ENCODE measurements at places on chromosomes 6 and 20. TPM values are rescaled to one million over a fixed set of nuclear protein-coding genes. Genes with fewer than 3 reads are reported as not detected.

GRCh38 chr6:75266716-75267291 lies 17.8 kb downstream of the TMEM30A start:
- DNase-seq = no peak

GRCh38 chr6:126133984-126134383 lies 147.6 kb downstream of the TRMT11 start:
- DNase-seq = no peak

- no peak for DNase-seq
Observed at GRCh38 chr6:133314947-133315346, 73.8 kb downstream of the EYA4 start.

DNA sequence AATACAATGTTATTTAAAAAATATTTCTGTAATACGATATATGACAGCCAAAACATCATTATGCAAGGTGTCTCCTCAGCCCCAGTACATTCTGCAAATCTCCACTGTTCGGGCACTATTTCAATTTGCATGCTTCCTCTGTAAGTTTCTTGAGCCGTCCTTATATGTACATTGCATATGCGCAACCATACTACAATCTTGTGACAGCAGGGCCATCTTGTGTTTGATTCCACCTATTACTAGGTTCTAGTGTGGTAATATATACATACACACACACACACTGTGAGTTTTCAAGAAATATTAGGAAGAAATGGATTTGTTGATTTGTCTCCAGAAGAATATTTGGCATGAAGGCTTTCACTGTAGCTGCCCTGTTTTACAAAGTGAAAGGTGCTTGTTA lies 9.8 kb downstream of the LYRM4 start:
- peak; percentile 17 for DNase-seq

DNA sequence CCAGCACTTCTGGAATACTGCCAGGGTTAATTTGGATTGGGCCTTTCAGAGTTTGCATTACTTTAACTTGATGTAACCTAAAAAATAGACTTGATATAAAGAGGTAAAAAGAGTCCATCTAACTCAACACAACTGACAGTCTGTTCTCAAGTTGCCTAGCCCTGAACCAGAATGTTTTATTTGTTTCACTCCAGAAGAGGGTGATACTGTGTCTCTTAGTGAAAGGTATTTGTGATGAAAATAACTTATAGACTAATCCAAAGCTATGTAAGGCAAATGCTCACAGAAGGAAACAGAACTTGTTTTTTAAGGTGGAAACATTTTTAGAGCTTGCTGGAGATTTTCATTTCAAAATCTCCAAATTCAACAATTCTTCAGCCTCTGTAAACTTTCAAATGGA lies 469.1 kb upstream of the RUNX2 start:
- DNase-seq = no peak

DNA sequence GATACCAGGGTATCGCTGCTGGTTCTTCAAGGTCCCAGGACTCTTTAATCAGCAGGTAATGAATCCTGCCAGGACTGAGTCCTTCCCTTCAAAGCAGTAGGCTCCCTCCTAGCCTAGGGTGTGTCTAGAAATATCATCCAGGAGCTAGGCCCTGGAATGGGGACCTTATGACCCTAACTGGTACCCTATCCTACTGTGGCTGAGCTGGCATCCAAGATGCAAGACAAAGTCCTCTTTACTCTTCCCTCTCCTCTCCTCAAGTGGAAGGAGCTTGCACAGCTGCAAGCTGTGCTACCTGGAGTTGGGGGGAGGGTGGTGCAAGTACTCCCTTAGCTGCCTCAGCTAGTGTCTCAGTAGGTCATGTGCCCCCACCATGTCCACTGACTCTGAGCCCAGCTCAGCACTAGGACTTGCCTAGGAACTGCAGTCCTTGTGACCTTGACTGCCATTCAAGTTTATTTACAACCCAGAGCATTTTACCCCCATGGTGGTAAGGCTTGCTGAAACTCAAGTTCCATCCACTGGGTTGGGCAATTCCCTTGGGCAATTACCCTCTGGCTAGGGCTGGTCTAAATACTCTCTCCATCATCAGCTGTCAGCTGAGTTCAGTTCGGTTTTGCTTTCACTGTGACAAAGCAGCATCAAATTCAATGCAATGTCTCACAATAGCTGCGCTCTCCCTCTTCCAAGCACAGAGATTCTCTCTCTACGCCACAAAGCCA lies 48.4 kb upstream of the TOP1 start:
- no peak for DNase-seq

GRCh38 chr6:40128127-40128526 lies 193.9 kb upstream of the MOCS1 start:
- no peak for DNase-seq

GRCh38 chr6:15689586-15690482 lies 27.0 kb upstream of the DTNBP1 start:
- DNase-seq = no peak

- DNase-seq = no peak
Observed at GRCh38 chr20:46704714-46705377, 4.6 kb upstream of the SLC2A10 start.

DNA sequence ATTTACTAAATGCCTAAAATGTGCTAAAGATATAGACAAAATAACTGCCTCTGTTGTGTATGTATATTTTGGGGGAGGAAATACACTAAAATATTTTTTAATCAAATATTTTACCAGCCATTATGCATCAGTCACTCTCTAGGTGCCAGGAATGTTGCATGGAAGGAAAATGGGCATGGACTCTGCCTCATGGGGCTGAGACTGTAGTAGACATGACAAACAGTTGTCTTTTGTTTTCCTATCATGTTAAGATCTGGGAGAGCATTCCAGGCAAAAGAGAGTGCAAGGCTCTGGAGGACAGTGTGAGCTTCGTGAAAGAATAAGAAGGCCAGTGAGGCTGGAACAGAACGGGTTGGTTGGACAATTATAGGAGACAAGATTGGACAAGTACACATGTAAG lies 26.5 kb downstream of the HLA-DOB start:
- DNase-seq = no peak

DNA sequence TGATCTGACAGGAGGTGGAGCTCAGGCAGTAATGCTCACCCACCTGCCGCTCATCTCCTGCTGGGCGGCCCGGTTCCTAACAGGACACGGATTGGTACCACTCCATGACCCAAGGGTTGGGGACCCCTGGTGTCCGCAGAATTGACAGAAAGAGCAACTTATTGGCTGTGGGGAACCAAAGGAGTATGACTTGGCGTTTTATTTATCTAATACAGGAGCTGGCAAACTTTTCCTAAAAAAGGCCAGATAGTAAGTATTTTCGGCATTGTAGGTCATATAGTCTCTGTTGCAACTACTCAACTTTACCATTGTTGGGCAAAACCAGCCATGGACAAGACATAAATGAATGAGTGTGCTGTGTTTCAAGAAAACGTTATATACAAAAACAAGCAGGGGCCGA lies 44.4 kb upstream of the TRAF3IP2 start:
- no peak for DNase-seq

GRCh38 chr20:61566691-61567090 lies 314.6 kb downstream of the CDH4 start:
- DNase-seq = no peak

- no peak for DNase-seq
Observed at GRCh38 chr6:42498473-42499128, 46.9 kb upstream of the TRERF1 start.

DNA sequence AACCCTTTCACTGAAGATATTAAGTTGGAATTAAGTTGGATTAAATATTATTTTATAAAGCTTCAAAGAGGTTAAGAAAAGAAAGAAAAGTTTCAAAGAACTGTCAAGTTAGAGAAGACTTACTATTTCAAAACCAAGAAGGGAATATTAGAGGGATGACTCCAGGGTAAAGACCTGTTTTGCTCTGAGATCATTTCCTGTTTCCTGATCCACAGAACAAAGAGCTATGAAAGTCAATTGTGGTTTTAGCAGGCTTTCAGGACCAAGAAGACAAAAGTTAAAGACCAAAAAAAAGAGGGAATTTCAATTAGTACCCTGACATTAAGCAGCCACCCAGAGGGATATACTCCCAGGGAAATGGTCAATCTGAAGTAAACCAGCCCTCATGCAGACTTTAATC lies 19.4 kb downstream of the ESF1 start:
- no peak for DNase-seq

DNA sequence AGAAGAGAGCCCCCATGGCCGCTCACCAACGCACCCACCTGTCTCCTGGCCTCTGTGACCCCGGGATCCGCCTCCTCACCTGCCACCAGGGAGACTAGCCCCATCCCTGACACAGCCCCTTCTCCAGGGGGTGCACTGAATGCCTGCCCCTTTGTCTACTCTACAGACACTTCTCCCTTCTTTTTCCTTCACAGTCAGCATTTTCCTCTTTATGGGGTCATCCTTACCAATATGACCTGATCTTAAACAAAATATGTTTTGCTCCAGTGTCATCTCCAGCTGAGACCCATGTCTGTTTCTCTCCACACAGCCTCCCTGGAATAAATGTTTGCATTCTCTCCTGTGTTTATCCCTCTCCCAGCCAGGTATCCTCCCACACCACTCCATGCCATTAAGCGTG lies 14.6 kb upstream of the CCR6 start:
- no peak for DNase-seq

- DNase-seq = no peak
Observed at GRCh38 chr6:88958842-88959241, 4.6 kb downstream of the RNGTT start.

DNA sequence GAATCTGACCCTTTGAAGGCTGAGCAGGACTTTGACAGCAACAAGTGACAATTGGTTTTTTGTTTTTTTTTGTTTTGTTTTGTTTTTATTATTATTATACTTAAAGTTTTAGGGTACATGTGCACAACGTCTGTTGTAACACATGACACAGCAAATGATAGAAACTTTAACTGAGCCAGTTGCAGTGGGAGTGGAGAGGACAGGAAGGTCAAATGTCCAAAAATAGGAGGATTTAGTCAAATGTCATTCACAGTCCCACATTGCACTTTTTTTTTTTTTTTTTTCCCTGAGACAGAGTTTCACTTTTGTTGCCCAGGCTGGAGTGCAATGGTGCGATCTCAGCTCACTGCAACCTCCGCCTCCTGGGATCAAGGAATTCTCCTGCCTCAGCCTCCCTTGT lies 223.0 kb downstream of the HIVEP2 start:
- DNase-seq = no peak

DNA sequence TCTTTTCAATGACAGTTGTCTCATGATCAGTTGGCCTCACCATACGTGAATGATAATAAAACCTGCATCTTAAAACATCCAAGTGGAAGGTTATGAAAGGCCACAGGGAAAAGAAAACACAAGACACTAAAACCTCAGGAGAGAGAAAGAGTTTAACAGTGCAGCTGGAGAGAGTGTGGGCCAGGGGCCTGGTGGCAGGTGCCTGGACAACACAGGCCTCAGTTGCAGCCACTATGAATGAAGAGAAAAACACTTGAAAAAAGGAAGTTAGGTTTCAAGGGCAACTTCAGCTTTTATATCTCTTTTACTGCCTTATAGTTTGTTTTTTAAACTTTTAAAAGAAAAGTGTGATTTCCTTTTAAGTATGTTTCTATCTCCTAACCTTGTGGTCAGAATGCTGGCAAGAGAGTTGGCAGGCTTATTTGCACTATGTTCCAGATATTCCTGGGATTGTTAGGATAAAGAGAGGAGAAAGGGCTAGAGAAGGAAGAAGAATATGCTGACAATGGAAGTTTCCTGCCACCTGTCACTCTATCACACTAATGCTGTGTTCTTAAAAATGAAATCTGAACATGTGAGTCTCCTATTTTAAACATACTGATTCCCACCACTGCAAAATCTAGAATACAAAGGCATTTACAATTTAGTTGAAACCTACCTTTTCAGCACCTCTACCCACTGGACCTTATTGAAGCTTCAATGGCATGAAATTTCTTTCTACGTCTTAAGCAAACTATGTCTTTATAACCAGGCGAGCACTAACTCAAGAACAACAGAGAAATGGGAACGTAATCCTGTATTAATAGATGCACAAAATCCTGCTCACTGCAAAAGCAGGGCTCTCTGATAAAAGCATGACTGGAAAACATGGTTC lies 222.4 kb downstream of the CD83 start:
- no peak for DNase-seq

- DNase-seq = no peak
Observed at GRCh38 chr6:32444433-32444832, 4.7 kb downstream of the HLA-DRA start.

DNA sequence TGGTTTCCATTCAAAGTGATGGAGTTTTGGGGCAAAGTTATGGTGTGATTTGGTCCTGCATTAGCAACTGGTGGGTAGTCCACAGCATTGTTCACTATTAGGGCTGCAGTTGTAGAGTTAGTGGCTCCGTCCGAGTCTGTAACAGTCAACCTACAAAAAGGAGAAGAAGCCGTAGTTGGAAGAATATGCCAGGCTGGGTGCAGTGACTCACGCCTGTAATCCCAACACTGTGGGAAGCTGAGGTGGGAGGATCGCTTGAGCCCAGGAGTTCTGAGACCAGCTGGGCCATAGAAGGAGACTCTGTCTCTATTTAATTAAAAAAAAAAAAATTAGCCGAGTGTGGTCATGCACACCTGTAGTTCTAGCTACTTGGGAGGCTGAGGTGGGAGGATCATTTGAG lies 69.5 kb downstream of the KIAA0319 start:
- no peak for DNase-seq

DNA sequence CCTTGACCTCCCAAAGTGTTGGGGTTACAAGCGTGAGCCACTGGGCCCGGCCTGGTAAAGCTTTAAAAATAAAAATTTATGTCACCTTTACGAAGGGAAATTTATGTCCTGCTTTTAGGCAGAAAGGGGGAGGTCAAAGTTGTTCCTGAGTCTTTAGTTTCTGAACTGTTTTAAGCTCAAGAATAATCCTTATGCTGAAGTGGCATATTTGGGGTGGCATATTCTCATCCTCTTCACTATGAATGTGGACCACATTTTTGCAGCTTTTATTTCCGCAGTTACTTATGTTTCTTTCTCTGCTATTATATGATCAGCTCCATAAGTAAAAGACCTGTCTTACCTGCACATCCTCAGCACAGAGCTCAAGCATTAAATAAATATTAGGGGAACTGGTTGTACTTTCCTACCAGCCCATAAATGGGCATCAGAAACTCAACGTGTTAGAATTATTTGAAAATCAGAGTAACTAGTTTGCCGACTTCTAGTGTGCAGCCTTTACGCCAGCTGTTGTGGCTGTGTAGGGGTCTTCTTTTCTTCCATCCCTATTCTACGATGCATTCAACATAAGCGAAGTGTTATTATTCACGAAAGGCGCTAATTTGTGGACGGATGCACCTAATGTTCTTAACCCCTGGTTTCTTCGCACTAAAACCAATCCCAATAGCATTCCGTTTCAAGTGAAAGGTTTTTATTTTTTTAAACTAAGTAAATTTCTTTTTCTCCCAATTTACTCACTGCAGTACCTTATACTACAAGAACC lies 867 bp upstream of the AKAP7 start:
- DNase-seq = no peak

DNA sequence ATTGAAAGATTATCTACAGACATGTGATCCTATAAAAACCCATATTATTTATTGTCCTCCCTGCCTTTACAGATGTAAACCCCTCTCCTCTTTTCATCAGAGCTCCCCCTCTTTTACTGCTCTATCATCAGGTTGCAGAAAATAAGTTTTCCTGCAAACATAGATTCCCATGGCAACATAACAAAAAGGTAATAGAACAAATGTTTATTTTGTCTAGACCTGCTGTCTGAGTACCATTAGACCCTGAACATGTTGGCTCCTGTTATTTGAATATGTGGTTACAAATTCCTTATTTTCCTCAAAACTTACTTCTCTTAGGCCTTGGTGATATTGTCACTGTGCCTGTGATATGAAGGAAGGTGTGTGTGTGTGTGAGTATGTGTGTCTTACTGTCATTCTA lies 11.5 kb downstream of the MAPK14 start:
- DNase-seq = no peak

C6orf132 gene
- not detected for total RNA-seq

LTA gene
- total RNA-seq = 27.0 TPM

HIVEP2 gene
- 30.2 TPM for total RNA-seq

E2F1 gene
- total RNA-seq = 69.8 TPM

MGME1 gene
- 36.8 TPM for total RNA-seq

MMP24 gene
- not detected for total RNA-seq

RAD21L1 gene
- 0.27 TPM for total RNA-seq
